ENCODE measurements at places on chromosomes 7 and 10.

- DNase-seq: no peak
Observed at GRCh38 chr7:36564489-36564888, 159.8 kb downstream of the AOAH start.

DNA sequence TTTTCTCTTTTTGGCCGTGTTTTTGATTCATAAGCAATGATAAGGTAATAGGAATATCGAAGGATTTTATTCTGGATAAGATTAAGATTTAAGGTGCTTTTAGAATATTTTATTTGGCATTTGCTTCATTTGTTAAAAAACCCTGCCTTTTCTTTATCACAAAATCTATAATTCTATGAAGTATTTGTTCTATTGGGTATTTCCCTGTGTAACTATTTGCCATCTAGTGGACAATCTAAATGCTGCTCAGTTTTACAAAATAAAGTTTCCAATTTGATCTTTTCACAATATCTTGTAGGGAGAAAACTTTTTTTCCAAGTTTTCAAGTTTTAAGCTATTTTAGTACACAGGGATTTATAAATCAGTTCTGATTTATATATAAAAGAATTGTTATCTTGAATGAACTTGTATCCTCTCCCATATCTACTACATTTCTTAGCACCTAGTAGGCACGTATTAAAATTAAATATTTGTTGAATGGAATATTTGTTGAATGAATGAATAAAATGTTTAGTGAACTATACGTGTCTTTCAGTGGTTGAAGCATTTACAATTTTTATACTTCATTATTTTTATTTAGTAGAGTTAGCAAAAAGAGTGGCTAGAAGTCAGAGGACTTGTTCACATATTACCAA lies 26.5 kb downstream of the ANKRD7 start:
- no peak for DNase-seq

DNA sequence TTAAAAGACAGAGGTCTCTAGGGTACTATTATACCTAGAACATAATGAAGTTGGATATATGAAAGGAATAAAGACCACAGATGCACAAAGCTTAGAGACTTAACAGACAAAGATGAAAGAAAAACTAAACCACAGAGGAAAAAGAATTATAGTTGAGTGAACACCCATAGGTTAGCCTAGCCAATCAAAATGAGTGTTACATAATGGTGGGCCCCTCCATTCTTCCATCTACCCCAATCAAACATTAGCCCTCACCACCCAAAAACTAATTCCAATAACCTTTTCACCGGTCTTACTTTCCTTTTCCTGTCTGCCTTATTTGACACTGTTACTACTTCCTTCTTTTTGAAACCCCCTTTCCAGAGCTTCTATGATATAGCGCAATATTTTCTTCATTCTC lies 130.1 kb downstream of the ELMO1 start:
- DNase-seq: no peak

GRCh38 chr7:55464422-55464821 lies 99.3 kb downstream of the LANCL2 start:
- no peak for DNase-seq

DNA sequence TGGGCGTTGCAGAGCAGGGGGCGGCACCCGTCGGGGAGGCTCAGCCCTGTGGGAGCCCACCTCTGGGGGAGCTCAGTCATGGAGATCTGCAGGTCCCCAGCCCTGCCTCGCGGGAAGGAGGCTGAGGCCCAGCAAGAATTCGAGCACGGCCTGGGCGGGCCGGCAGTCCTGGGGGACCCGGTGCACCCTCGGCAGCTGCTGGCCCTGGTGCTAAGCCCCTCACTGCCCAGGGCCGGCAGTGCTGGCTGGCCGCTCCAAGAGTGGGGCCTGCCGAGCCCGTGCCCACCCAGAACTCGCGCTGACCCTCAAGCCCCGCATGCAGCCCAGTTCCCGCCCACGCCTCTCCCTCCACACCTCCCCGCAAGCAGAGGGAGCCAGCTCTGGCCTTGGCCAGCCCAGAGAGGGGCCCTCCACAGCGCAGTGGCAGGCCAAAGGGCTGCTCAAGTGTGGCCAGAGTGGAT lies 76.2 kb downstream of the TMEM26 start:
- no peak for DNase-seq

DNA sequence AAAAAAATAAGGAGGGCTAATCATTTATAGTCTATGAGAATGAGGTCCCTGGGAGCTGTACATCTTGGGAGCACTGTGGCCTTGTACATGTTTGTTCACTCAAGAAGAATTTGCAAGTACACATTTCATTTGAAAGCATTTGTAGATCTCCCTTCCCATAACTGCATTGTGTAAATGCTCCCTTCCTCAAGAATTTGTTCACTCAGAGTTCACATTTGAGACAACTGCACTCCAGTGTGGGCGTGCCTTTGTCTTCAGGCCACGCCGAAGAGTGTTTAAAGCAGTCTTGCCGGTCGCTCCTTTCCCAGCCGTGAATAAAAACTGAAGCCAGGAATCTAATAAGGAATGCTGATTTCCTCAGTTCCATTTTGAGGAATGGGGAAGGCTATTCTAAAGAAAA lies 291.1 kb upstream of the LYZL1 start:
- no peak for DNase-seq

DNA sequence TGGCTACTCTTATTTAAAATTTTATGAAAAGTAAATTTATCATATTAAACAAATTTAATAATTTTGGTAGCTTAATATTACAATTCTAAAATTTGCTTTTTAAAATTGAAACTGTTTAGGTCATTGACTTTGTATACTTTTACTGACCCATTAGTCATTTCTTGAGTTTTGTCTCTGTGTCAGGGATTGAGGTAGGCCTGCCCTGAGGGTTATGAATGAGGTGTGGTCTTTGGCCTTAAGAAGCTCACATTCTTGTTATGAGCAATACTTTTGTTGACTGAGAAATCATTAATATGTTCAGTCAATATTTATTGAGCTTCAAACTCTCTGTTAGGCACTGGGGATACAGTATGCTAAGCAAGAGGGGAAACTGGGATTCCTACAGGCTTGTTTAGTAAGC lies 47.0 kb upstream of the RPA3 start:
- no peak for DNase-seq

GRCh38 chr10:78765726-78766335 lies 302.9 kb upstream of the ZMIZ1 start:
- no peak for DNase-seq

DNA sequence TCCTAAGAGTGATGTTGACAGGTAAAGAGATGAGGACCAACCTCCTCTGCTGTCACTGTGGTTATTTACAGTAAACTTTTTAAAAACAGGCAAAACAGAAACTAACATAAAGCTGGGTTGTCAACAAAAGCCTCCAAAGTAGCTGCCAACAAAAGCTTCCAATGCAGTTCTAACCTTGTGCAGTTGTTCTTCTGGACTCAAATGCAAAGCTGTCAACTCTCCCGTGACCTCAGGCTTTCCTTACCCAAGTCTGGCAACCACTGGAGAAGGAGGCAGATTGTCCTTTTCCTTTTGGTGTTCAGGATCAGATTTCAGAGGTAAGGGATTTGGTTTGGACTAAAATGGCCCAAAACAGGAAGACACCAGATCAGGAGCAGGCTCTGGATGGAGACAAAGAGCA lies 63.1 kb downstream of the DLG5 start:
- no peak for DNase-seq

DNA sequence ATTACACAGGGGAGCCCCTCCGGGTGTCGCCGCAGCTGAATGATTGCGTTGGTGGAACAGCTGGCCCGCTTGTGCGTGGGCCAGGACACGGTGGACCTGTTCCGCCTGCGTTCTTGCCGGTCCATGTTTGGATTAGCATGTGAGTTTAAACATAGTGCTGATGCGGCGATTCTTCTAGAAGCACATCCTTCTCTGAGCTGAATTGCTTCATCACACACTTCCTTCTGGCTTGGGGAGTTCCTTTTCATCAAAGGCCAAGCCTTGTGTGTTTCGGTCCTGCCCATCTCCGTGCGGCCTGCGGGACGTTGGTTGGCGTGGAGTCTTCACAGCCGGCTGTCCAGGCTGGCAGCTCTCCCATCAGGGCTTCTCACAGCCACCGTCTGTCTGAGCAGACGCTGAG lies 45.5 kb upstream of the SLC29A4 start:
- no peak for DNase-seq

DNA sequence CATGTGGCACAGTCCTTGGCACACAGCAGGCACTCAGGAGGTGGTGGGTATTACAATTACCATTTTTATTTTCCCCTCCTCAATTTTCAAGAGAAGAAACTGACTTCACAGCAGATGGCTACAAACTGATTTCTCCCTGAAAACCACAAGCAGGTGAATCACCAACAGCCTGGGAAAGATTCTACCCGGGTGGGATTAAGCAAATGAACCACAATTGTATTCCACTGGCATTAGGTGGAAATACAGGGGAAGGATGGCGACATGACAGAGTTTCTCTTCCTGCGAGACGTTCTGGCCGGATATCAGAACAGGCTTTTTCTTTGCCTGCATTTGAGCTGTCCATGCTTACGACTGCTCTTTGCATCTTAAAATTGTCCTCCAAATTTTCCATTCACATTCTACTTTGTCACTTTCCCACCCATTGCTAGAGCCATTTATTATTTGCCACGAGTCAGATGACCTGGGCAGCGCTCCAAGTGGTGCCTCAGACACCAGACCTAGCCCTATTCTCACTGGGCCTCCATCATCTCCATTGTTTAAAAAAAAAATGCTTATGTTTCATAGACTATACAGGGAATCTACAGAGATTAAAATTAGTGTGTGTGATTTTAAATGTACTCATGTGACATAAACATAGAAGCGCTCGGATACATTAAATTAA lies 4.6 kb downstream of the DENND11 start:
- no peak for DNase-seq

DNA sequence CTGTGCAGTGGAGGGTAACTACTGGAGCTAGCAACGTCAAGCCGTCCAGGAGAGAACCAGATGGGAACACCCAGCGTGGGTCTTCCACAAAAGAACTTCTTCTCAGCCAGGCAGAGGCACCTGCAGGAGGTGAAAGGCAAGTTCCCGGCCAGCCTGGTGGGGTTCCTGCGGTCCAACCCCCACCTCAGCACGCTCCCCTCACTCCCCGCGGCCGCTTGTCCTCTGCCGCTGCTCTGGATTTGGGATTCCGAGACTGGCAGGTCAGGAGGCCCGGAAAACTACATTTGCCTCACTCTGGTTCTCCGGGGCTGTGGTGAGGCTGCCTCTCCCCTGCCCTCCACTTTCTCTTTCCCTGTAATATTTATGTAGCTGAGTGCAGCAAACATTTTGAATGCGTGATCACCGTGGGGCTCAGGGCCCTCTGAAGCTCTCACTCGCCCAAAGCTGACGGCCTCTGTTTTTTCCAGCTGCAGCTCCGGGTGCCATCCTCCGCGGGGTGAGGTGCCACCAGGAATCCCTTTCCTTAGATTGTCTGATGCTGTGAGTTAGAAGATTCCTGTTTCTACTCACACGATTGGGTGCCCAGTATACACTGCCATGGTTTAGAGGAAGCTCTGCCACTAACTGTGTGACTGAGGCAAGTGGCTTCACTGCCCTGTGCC lies 366.9 kb downstream of the DNAJB6 start:
- DNase-seq: no peak

- DNase-seq: no peak
Observed at GRCh38 chr7:66099551-66100407, 14.9 kb upstream of the CRCP start.

DNA sequence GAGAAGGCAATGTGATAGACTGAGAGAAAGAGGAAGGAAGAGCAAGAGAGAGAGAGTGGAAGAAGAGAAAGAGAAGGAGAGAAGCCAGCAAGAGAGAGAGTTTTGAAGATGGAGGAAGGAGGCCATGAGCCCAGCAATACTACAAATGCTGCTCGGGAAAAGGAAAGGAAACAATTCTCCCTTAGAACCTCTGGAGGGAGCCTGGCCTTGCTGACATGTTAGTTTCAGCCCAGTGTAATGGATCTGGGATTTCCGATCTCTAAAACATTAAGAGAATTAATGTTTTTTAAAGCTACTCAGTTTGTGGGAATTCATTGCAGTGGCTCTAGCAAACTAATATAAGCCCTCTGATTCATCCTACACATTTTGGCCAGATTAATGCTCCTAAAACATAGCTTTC lies 206.8 kb upstream of the MTPN start:
- no peak for DNase-seq

DNA sequence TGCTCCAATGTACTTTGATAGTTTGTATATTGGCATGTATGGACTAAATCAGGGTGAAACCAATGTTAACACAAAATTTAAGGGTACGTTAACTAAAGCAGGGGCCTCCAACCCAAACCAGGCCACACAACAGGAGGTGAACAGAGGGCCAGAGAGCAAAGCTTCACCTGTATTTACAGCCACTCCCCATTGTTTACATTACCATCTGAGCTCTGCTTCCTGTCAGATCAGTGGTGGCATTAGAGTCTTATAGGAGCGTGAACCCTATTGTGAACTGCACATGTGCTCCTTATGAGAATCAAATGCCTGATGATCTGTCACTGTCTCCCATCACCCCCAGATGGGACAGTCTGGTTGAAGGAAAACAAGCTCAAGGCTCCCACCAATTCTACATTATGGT lies 62.0 kb upstream of the SCIN start:
- DNase-seq: no peak

GRCh38 chr7:135386181-135386580 lies 123.7 kb downstream of the CNOT4 start:
- no peak for DNase-seq

All from T-helper 1 cell (primary cell).